ENCODE measurements at places on chromosomes 7 and 10.

GRCh38 chr10:23512355-23513058 lies 73.6 kb downstream of the OTUD1 start:
- DNase-seq: no peak

- DNase-seq: no peak
These were observed 78.3 kb downstream of the LRRC17 start for GRCh38 chr7:102991077-102991539.

GRCh38 chr10:59865101-59865500 lies 41.3 kb downstream of the CCDC6 start:
- DNase-seq: no peak

DNA sequence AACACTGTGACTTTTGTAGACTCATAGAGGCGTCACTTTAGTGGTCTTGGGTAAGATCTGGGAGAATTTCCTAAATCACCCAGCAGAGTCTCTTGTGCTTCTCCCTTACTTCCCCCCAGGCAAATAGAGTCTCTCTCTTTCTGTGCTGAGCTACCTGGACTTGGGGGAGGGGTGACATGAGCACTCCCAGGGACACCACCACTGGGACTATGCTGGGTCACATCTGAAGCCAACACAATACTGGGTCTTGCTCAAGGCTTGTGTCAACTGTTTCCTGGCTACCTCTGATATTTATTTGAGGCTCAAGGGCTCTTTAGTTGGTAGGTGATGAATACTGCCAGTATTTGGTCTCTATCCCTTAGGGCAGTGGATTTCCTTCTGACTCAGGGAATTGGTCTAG lies 214.6 kb upstream of the TPK1 start:
- no peak for DNase-seq

DNA sequence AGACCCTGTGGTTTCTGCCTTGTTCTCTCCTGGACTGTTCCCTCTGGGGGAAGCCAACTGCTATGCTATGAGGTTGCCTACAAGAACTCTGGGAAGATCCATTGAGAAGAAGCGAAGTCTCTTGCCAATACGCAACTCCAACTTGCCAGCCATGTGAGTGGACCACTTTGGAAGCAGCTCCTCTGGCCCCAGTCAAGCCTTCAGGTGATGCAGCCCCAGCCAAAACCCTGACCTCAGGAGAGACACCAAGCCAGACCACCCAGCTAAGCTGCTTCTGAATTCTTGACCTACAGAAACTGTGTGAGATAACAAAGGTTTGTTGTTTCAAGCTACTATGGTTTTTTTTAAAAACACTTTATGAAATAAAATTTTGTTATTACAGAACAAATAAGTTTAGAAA lies 20.2 kb upstream of the MYL7 start:
- no peak for DNase-seq

GRCh38 chr10:129784291-129784690 lies 179.8 kb downstream of the EBF3 start:
- DNase-seq: no peak

GRCh38 chr7:42144604-42145003 lies 92.4 kb downstream of the GLI3 start:
- DNase-seq: no peak

DNA sequence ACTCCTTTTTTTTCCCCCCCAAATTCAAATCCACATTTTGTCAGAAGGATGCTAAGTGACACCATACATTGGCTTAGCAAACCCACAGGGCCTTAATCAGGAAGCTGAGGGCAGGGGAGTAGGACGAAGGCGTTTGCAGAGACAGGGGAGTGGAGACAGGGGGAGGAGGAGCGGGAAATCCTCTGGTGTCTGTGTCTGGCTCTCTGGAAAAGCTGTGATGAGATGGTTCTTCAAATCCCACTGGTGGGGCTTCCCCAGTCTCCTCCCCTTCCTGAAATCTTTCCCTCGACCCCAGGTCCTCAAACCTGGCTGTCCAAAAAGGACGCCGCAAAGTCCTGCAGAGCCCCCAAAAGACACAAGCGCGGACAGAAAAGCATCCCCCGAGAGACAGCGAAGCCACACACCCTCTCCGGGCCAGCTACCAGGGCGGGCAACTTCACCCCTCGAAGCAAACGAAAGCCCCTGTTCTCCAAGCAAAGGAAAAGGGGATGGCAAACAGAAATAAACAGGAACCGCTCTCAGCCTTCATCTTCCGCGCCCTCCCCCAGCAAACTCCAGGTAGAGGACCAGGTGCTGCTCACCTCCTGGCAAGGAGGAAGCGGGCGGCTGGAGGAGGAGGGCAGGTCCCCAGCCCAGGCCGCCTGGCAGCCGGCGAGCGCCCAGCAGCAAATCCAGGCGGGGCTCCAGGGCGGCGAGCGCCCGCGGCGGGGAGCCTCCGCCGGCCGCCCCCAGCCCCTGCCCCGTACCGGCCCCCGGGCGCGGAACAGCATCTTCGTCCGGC lies 520 bp downstream of the ELAPOR2 start:
- DNase-seq: no peak

DNA sequence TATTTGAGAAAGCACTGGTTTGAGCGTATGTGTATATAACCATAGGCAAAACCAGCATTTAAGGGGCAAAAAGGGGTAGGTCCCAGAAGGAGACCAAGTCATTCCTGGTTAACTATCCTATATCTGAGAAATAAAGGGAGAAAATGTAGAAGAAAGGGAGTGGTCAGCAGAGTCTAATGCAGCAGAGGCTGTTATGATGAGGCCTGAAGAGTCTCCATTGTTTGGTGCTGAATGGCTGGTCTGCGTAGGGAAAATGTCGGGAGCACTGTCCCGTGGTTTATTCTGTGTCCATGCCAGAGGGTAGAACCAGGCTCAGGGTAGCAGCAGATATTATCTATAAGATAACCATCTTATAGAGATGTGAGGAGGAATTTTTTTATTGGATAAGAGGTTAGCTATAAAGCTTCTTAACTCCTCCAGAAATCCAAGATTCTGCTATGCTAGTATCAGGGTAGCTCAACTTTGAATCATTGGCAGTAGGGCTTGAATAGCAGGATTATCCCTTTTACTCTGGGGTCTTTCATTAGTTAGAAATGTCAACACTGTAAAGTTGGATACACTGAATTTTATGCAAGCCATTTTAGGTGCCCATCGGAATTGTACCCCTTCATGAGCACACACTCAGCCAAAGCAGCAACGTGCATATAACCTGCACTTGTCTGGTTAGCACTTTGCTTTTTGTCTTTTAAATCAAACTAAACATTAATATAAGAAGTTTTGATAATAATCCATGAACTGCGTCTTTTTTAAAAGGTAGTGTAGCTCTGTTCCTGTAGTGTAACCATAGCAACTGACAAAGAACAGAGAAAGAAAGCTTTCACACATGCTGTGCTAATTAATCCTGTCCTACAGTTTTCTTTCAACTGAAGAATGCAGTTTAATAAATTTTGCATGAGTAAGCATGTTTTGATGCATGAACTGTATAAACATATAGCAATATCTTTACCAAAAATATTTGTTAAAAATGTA lies 312.0 kb upstream of the FZD1 start:
- DNase-seq: no peak
